ENCODE measurements at places on chromosomes 11 and 22. TPM values are rescaled to one million over a fixed set of nuclear protein-coding genes. Genes with fewer than 3 reads are reported as not detected.

GRCh38 chr11:67113231-67113721 is 5.8 kb upstream of the KDM2A start:
- H3K27ac ChIP-seq, result no peak overlapping the region
- peaks cover 10% of the 10 kb centered on the region for H3K4me1 ChIP-seq
- DNase-seq, result no peak
- no peaks in the 10 kb centered on the region for H3K27me3 ChIP-seq

DNA sequence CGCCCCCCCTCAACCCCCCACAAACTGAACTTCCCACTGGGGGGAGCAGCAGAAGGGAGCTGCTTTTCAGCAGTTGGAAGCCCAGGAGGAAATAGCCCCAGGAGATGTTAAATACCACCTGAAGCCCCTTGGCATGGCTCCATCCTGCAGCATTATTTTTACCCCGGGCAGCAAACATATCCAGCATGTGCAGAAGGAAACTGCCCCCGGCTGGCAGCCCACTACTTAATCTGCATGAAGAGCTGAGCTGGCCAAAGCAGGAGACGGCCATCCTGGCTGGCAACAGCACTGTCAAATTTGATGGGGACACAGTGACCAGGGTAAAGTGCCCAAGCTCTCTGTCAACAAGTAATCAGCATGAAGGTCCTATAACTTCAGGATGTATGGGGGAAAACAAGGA is 32.0 kb downstream of the BUD13 start:
- no peaks in the 10 kb centered on the region for H3K4me1 ChIP-seq
- H3K27me3 ChIP-seq, result no peaks in the 10 kb centered on the region
- no peak overlapping the region for H3K27ac ChIP-seq
- DNase-seq, result no peak
- H3K4me3 ChIP-seq, result no peak overlapping the region
- no peaks in the 10 kb centered on the region for H3K36me3 ChIP-seq

DNA sequence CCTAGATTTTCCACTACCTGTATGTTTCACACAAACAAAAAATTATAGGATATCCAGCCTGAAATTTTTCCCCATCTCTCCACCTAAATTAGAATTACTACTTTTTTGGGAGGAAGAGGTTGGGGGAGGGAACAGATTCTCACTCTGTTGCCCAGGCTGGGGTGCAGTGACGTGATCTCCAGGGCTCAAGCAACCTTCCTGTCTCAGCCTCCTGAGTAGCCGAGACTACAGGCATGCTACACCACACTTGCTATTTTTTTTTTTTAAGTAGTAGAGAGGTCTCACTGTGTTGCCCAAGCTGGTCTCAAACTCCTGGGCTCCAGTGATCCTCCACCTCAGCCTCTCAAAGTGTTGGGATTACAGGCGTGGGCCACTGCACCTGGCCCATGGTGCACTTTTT is 9.5 kb downstream of the JAML start:
- H3K36me3 ChIP-seq, result peaks cover 4% of the 10 kb centered on the region
- peaks cover 33% of the 10 kb centered on the region for H3K4me1 ChIP-seq
- no peak overlapping the region for H3K27ac ChIP-seq

DNA sequence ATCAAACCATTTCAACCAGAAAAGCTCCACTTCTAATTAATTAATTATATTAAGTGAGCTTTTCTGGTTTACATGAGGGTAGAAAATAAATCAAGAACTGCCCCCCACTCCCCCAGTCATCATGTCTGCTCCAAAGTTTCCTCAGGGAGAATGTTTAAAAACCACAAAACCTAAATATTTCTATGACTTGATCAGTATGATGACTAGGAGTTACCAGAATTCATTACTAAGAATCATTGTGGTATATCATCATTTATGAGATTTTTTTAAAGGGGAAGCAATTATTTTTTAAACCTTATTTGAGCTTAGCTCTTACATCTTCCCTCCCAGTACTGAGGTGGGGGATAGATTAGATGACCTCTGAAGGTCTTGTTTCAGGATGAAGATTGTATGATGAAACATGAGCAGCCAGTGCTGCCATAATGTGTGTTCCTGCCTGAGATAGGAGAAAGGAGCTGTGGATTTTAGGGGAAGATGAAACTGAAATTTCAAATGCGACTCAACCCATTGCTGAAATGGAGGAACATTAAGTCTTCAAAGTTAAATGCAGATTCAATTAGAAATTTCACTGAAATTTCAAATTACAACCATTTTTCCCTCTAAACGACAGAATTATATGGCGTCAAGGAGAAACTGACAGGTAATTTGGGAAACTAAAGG is 401.3 kb upstream of the CADM1 start:
- no peaks in the 10 kb centered on the region for H3K4me1 ChIP-seq
- no peaks in the 10 kb centered on the region for H3K27me3 ChIP-seq
- H3K4me3 ChIP-seq, result no peak overlapping the region
- DNase-seq, result no peak
- no peak overlapping the region for H3K27ac ChIP-seq

- no peak for DNase-seq
- H3K4me1 ChIP-seq, result no peaks in the 10 kb centered on the region
- no peak overlapping the region for H3K27ac ChIP-seq
Observed at GRCh38 chr22:24133187-24133965, 47.9 kb upstream of the SUSD2 start.

- H3K27ac ChIP-seq, result peak overlapping the region; percentile 80
- H3K4me3 ChIP-seq, result peak overlapping the region; percentile 74
- no peaks in the 10 kb centered on the region for H3K27me3 ChIP-seq
- H3K36me3 ChIP-seq, result peaks cover 40% of the 10 kb centered on the region
- DNase-seq, result peak; percentile 95
Observed at GRCh38 chr11:67054836-67055523, 1.7 kb upstream of the RHOD start.

- H3K4me3 ChIP-seq, result no peak overlapping the region
- no peak for DNase-seq
- no peaks in the 10 kb centered on the region for H3K27me3 ChIP-seq
- no peaks in the 10 kb centered on the region for H3K4me1 ChIP-seq
- H3K27ac ChIP-seq, result no peak overlapping the region
Observed at GRCh38 chr11:133202816-133203215, 329.5 kb downstream of the OPCML start.

The HORMAD2 gene
- total RNA-seq, result not detected

The SCGB1A1 gene
- total RNA-seq, result not detected

The MAJIN gene
- total RNA-seq, result not detected

The USH1C gene
- 32.1 TPM for total RNA-seq

The SNX15 gene
- total RNA-seq, result 25.7 TPM

The ANKK1 gene
- 0.90 TPM for total RNA-seq

The SLC22A12 gene
- not detected for total RNA-seq
